ENCODE measurements at places on chromosomes 2 and 18. TPM values are rescaled to one million over a fixed set of nuclear protein-coding genes. Genes with fewer than 3 reads are reported as not detected.
A peak's percentile ranks its signal among the peaks of the same experiment; 100 is the strongest.

DNA sequence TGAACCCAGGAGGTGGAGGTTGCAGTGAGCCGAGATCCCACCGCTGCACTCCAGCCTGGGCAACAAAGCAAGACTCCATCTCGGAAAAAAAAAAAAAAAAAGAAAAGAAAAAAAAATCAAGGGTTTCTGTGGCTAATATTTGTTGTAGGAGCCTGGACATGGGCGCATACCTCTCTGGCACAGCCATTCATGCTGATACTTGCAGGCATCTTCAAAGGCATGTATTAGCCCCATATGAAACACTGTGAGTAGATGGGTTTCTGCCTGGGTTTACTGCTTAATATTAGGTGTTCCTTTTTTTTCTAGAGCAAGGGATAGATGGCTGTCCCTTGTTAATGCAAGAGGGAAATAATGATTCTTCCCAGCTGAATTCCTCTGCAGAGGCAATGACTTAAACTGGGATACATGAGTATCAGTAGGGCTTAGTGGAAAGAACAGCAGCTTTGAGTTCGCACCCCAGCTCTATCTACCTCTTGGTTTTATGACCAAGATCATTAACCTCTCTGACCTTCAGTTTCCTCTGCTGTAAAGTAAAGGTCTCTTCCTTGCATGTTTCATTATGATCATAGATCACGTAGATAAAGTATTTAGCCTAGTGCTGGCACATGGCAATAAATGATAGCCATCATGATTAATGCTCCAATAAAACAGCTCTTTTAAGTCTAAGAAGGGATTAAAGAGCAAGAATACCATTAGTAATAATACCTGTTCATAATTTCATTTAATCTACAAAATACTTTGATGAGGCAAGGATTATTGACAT is 4.5 kb upstream of the ATL2 start:
- no peak for DNase-seq
- H3K36me3 ChIP-seq = no peaks in the 10 kb centered on the region
- H3K27ac ChIP-seq = no peak overlapping the region
- H3K27me3 ChIP-seq = no peaks in the 10 kb centered on the region
- H3K4me3 ChIP-seq = no peak overlapping the region
- peaks cover 21% of the 10 kb centered on the region for H3K4me1 ChIP-seq

DNA sequence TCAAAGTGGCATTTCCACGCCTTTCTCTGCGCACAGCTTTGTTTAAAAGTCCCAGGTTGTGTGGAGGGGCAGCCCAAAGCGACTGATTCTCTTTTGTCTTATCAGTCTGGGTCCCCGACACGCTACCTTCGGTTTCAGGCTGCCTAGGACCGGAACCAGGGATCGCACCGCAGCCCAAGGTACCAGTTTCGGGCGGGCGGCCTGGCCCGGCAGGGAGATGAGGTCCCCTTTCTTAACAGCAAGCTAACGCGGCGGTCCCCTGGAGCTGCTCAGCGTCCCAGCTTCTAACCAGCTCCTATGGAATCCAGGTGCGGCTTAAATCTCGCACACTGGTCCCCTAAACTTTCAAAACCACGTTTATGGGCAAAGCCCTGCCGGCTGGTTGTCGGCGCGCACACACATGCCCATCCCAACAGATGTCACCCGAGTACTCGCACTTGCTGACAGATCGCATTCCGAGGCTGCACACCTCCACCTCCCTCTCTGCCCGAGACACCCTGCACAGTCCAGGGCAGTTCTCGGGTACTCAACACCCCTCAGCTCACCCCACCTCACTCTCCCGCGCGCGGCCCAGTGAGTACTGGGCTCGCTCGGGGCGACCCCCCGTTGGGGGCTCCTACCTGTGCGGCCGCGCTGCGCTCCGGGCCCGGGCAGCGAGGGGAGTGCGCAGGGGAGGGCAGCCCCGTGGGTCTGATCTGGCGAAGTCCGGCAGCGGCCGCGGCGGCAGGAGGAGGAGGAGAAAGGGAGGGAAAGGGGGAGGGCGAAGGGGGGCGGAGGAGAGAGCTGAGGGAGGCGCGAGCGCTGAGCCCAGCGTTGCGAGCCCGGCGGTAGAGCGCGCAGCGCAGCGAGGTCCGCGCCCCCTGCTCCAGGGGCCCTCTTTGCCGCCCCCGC is at the start of gene EFEMP1:
Gene EFEMP1 (minus strand): TSS at position 692 of the 891 bp plus-strand sequence. CDS start 1,342 bp downstream, outside the sequence.
- H3K27ac ChIP-seq = no peak within 1 kb of the TSS
- H3K27me3 ChIP-seq = peaks cover 56% of the 10 kb centered on the region
- peaks cover 3% of the 10 kb centered on the region for H3K4me1 ChIP-seq
- peak; percentile 2 for DNase-seq
- peak within 1 kb of the TSS; percentile 1 for H3K4me3 ChIP-seq

DNA sequence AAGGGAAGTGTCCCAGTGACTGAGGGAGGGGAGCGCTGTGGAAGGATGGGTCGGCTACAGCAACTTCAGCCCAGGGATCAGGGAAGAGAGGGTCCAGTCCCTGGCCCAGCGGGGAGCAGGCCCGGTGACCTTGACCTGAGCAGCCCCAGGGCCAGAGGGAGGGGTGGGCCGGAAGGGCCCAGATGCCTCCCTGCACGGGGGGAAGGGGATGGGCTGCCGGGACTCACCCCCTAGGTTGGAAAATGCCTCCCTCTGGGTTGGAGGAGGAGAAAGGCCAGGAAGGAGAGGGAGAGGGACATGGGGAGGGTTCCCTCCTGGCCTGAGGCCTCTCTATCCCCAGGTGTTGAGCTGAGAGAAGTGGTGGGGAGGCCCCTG is 19.8 kb downstream of the GPC1 start:
- H3K27me3 ChIP-seq = peaks cover 52% of the 10 kb centered on the region
- no peaks in the 10 kb centered on the region for H3K36me3 ChIP-seq
- H3K27ac ChIP-seq = no peak overlapping the region

ANKRD30BL gene
- total RNA-seq = not detected

GREB1L gene
- total RNA-seq = not detected

DNA sequence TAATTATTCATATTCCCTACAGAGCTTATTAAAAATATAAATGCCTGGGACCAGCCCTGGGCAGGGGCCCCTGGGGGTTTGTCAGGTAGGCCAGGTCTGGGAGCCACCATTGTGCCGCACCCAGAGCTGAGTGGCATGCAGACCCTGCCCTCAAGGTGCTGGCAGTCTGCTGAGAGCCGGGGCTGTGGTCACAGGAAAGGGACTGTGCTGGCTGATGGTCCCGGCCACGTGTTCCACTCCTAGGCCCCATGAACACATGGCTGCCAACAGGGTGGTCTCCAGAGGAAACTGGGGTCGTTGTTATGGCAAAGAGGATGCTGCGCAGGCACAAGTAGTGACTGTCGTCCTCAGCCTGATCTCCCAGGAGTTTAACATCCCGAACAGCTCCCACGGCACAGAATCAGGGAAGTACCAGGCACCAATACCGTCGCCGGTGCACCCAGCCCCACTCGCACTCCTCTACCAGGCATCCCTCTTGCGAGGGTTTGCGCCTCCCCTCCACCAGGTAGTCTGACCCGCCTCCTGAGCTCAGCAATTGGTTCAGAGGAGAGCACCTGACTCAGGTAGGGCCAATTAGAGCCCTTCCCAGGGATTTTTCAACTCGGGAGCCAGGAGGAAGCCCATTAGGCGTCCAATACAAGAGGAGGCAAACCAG is 39.2 kb upstream of the BIN1 start:
- H3K27ac ChIP-seq = no peak overlapping the region
- H3K4me1 ChIP-seq = no peaks in the 10 kb centered on the region
- H3K27me3 ChIP-seq = no peaks in the 10 kb centered on the region
- H3K36me3 ChIP-seq = no peaks in the 10 kb centered on the region
- DNase-seq = no peak
- H3K4me3 ChIP-seq = no peak overlapping the region

- no peak overlapping the region for H3K27ac ChIP-seq
- H3K4me1 ChIP-seq = no peaks in the 10 kb centered on the region
- no peak overlapping the region for H3K4me3 ChIP-seq
- H3K27me3 ChIP-seq = peaks cover 20% of the 10 kb centered on the region
- H3K36me3 ChIP-seq = no peaks in the 10 kb centered on the region
These were observed 89.4 kb downstream of the CELF4 start for GRCh38 chr18:37476182-37476581.

GRCh38 chr2:42854207-42854818 is 61.9 kb upstream of the HAAO start:
- H3K36me3 ChIP-seq = no peaks in the 10 kb centered on the region
- no peak for DNase-seq

DNA sequence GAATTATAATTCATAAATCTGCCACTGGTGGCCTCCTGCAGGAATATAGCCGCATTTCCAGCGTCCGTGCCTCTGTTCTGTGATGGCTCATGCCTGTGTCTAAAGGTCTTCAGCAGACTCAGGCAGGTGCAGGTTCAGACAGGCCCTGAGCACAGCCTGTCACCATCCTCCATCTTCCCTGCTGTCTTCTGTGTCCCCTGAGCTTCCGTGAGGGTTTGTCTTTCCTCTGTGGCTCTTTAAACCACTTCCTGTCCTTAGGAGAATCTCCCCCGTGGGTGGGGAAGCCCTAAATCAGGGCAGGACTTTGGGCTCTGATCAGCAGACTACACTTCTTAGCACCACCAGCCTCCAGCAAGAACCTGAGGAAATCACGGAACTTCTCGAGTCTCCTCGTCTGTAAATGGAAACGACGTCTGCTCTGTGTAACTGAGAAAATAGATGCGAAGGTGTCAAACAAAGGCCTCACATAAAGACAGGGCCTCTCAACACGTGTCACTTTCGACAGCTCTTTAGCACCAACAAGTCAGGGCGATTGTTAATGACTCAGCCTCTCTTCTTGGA is 24.1 kb upstream of the NFATC1 start:
- H3K36me3 ChIP-seq = peaks cover 11% of the 10 kb centered on the region
- peak; percentile 32 for DNase-seq
- H3K27me3 ChIP-seq = no peaks in the 10 kb centered on the region
- H3K4me3 ChIP-seq = no peak overlapping the region

DNAJC5G gene
- not detected for total RNA-seq

DNA sequence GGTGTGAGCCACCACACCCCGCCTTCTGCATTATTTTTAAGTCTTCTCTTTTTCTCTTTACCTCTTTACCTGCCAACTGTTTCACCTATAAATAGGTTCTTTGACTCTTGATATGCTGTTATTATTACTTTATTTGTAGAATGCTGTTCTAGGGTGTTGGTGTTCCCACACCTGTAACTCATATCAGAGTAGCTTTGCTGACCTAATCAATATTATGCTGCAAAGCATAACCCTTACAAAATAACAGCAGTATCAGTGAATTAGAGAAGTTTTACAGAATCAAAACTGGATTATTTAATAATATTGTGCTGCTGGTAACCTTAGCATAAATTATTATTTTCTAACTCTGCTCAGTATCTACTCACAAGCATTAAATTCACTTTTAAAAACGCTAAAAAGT is 161.5 kb downstream of the FIGN start:
- H3K4me3 ChIP-seq = no peak overlapping the region
- H3K27ac ChIP-seq = no peak overlapping the region
- no peaks in the 10 kb centered on the region for H3K4me1 ChIP-seq
- H3K27me3 ChIP-seq = no peaks in the 10 kb centered on the region

- H3K4me1 ChIP-seq = no peaks in the 10 kb centered on the region
- H3K36me3 ChIP-seq = no peaks in the 10 kb centered on the region
- H3K4me3 ChIP-seq = no peak overlapping the region
These were observed 64.9 kb upstream of the ZCCHC2 start for GRCh38 chr18:62457877-62458276.
